Activated CD4-positive, alpha-beta memory T cell treated with anti-CD3 and anti-CD28 coated beads for 36 hours (primary cell): ENCODE measurements at places on chromosomes 16 and 17.

GRCh38 chr17:40506786-40507185 lies 5.4 kb upstream of the TNS4 start:
- no peak for DNase-seq
- H3K4me1 ChIP-seq = no peaks in the 10 kb centered on the region
- H3K27me3 ChIP-seq = no peaks in the 10 kb centered on the region
- no peaks in the 10 kb centered on the region for H3K36me3 ChIP-seq

- peaks cover 26% of the 10 kb centered on the region for H3K36me3 ChIP-seq
- H3K4me1 ChIP-seq = peaks cover 18% of the 10 kb centered on the region
- no peaks in the 10 kb centered on the region for H3K27me3 ChIP-seq
- no peak overlapping the region for H3K27ac ChIP-seq
Measured at GRCh38 chr17:46044286-46044928, 45.4 kb downstream of the STH start.

GRCh38 chr16:49466881-49467280 lies 93.3 kb downstream of the C16orf78 start:
- H3K4me1 ChIP-seq = peaks cover 27% of the 10 kb centered on the region
- no peaks in the 10 kb centered on the region for H3K27me3 ChIP-seq
- DNase-seq = no peak
- no peak overlapping the region for H3K4me3 ChIP-seq
- H3K36me3 ChIP-seq = no peaks in the 10 kb centered on the region

DNA sequence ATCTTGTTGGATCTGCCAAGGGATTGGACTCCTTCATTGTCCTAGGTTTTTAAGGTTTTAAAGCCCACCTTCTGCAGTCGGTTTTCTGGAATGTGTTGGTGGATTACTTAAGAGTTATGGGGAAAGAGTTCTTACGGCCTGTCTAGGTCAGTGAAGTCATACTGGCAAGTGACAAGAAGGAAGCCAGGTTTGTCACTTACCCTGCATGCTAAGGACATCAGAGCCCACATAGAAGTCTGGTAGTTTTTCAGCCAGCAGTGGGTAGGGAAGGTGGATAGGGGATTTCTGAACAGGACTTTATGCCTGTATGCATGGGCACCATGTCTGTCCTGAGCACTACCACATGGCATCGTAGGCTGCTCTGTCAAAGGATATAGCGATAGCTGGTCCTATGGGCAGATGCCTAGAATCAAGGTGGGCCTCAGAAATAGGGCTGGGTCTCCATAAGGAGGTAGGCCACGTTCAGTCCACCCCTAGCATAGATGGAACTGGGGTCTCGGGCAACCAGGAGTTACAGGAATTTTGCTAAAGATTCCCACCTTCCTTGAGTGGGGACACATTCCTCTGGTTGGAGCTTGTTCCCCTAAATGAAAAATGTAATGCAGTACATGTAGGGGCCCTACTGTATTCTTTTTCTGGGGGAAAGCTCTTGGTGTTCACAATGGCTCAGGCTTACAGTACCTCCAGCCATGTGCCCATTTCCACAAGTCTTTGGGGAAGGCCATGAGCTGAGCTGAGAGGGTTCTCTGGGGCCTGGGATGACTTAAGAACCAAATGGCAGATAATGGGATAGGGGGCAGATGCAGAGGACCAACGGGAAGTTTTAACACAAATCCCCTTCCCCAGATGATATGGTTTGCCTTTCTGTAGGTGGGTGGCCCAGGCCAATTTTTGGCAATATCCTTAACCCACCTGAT lies 27.5 kb downstream of the TRPV2 start:
- H3K27ac ChIP-seq = peak overlapping the region; percentile 97
- peaks cover 61% of the 10 kb centered on the region for H3K4me1 ChIP-seq
- H3K4me3 ChIP-seq = peak overlapping the region; percentile 96
- peaks cover 67% of the 10 kb centered on the region for H3K36me3 ChIP-seq
- no peak for DNase-seq

DNA sequence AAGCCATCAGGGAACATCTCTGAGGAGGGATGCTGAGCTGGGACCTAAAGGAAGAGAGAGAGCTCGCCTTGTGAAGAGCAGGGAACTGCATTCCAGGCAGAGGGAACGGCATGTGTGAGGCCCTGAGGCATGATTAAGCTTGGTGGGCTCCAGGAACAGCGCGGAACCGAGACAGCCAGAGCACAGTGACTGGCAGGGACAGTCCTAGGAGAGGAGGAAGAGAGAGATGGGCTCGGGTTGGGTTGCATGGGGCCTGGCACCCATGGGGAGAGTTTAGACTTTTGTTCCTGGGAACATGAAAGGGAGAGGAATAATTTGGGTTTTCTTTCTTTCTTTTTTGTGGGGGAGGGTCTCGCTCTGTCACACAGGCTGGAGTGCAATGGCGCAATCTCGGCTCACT lies 39.2 kb upstream of the CPNE2 start:
- H3K27me3 ChIP-seq = no peaks in the 10 kb centered on the region
- peaks cover 35% of the 10 kb centered on the region for H3K4me1 ChIP-seq
- no peak for DNase-seq
- peaks cover 60% of the 10 kb centered on the region for H3K36me3 ChIP-seq
- H3K27ac ChIP-seq = peak overlapping the region; percentile 54
- H3K4me3 ChIP-seq = no peak overlapping the region

- H3K36me3 ChIP-seq = no peaks in the 10 kb centered on the region
- H3K27me3 ChIP-seq = no peaks in the 10 kb centered on the region
- no peak for DNase-seq
- no peaks in the 10 kb centered on the region for H3K4me1 ChIP-seq
- H3K4me3 ChIP-seq = no peak overlapping the region
Measured at GRCh38 chr16:72609933-72610332, 438.0 kb upstream of the PMFBP1 start.

DNA sequence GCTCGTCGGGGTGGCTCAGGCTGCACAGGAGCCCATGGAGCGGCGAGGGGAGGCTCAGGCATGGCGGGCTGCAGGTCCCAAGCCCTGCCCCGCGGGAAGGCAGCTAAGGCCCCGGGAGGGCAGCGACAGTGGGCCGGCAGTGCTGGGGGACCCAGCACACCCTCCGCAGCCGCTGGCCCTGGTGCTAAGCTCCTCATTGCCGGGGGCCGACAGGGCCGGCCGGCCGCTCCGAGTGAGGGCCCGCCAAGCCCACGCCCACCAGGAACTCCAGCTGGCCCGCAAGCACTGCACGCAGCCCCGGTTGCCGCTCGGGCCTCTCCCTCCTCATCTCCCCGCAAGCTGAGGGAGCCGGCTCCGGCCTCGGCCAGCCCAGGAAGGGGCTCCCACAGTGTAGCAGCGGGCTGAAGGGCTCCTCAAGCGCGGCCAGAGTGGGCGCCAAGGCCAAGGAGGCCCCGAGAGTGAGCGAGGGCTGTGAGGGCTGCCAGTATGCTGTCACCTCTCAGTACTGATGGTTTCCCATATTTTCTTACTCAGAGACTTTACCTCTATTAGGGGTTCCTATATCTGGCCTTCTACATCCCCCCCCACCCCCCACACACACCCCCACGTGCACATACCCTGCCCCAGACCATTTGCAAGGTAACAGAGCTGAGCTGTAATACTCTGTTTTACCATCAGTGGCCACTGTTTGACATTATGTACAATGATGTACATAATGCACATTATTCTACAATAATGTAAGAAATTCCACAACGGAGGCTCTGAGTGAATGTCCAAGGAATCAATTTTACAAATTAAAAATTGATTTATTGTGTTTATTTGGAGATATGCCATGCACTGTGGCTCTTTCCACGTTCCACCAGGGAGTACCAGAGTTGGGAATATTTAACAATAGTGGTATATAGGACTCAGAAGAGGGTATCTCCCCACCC lies 3.7 kb upstream of the VAT1L start:
- no peaks in the 10 kb centered on the region for H3K36me3 ChIP-seq
- H3K4me1 ChIP-seq = peaks cover 12% of the 10 kb centered on the region
- no peak overlapping the region for H3K4me3 ChIP-seq
- no peak overlapping the region for H3K27ac ChIP-seq

- peak; percentile 70 for DNase-seq
- H3K27ac ChIP-seq = no peak overlapping the region
- H3K4me3 ChIP-seq = no peak overlapping the region
Measured at GRCh38 chr17:7354262-7354843, 603 bp upstream of the TMEM95 start.

DNA sequence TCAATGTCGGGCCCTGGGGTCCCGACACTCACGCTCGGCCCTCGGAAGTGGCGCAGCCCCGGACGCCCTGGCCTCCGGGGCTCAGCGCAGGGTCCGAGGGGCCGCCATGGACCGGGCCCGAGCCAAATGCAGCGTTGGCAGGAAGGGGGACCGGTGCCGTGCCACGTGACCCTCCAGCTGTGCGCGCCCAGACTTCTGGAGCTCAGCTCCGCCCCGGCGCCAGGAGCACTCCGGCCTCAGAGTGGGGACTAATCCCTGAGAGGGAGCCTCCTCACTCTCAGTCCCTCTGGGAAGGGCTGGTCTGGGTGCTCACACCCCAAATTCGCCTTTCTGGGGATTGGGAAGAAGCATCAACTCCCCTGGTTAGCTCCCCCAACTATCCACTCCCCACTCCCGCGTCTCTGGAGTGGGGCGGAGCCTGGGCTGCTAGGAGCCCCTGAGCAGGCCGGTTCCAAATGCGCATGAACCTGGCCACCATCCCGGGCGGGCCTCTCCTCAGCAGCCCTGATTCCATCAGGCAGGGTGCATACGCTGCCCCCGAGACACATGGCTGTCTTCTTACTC lies at the start of gene B3GNT9:
Gene B3GNT9 (minus strand): TSS at position 166 of the 564 bp plus-strand sequence. CDS start 513 bp downstream, outside the sequence.
- H3K4me1 ChIP-seq = peaks cover 29% of the 10 kb centered on the region
- DNase-seq = peak; percentile 65
- peaks cover 26% of the 10 kb centered on the region for H3K36me3 ChIP-seq
- H3K4me3 ChIP-seq = peak within 1 kb of the TSS; percentile 68

- H3K27ac ChIP-seq = peak overlapping the region; percentile 74
- no peaks in the 10 kb centered on the region for H3K27me3 ChIP-seq
- H3K4me3 ChIP-seq = peak overlapping the region; percentile 27
- no peak for DNase-seq
Measured at GRCh38 chr17:47654991-47655390, 5.3 kb downstream of the KPNB1 start.

DNA sequence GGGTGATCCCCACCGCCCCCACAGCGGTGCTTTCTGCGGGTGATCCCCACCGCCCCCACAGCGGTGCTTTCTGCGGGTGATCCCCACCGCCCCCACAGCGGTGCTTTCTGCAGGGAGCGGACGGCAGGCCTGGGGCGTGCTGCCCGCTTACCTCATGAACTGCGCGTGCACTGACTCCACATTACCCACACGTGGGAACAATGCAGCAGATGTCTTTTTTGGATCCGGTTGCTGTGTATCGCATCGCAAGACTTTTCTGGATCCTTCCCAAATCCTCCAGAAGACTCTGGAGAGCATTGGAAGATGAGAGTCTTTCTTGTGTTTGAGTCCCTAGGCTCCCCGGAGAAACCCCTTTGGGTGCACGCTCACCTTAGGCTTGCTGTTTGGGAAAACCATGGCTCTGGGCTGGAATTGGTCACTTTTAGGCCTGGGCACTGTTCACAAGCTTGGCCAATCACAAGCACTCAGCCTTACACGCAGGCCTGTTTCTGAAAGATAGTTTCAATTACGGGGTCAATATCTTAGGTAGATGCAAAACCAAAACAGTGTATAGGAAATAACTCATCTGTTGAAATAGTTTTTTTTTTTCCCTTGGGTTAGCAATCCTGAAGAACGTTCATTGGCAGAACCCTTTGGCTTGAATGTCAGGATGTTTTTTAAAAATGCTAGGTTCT lies 201.8 kb downstream of the RPTOR start:
- peak; percentile 36 for DNase-seq
- H3K4me1 ChIP-seq = peaks cover 32% of the 10 kb centered on the region
- peaks cover 2% of the 10 kb centered on the region for H3K36me3 ChIP-seq
- H3K27ac ChIP-seq = peak overlapping the region; percentile 42
- no peaks in the 10 kb centered on the region for H3K27me3 ChIP-seq

GRCh38 chr16:26550111-26550610 lies 516.6 kb upstream of the C16orf82 start:
- no peaks in the 10 kb centered on the region for H3K4me1 ChIP-seq
- H3K27ac ChIP-seq = no peak overlapping the region
- H3K36me3 ChIP-seq = no peaks in the 10 kb centered on the region
- no peak overlapping the region for H3K4me3 ChIP-seq
- peaks cover under 1% of the 10 kb centered on the region for H3K27me3 ChIP-seq
- DNase-seq = no peak

DNA sequence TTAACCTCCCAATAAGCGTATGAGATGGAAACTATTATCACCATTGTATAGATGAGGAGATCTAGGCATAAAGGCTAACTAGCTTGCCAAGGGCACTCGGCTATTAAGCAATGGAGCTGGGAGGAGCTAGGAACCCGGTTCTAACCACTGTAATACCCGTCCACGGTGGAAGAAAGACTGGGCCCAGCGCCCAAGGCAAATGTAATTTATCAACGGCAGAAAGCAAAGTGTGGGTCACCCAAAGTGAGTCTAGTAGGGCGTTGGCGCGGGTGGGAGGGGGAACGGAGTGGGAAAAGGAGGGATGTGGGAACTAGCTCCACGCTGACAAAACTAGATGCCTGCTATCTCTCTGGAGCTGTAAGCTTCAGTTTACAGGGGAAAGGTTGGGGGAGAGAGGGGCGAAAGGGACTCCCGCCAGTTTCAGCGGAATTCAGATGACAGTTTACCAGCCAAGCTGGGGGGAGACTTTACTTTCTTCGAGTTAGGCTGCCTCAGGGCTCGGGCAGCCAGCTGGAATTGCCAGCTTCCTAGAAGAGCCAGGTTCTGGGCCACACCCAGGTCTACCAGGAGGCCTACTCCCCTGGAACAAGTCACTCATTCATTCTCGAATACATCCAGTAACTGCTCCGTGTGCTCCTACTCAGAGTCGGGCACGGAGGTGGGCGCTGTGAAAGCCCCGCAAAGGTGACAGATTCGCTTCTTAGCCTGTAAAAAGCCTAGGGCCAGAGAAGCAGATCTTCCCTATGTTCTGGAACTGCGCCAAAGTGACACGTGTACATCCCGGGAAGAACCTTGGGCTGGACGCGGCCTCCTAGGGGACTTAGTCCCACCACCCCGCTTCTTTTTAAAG lies 837 bp downstream of the LRRC59 start:
- H3K36me3 ChIP-seq = peaks cover 30% of the 10 kb centered on the region
- no peaks in the 10 kb centered on the region for H3K27me3 ChIP-seq
- peak overlapping the region; percentile 94 for H3K4me3 ChIP-seq
- DNase-seq = peak; percentile 38
- H3K4me1 ChIP-seq = peaks cover 27% of the 10 kb centered on the region
- peak overlapping the region; percentile 82 for H3K27ac ChIP-seq

DNA sequence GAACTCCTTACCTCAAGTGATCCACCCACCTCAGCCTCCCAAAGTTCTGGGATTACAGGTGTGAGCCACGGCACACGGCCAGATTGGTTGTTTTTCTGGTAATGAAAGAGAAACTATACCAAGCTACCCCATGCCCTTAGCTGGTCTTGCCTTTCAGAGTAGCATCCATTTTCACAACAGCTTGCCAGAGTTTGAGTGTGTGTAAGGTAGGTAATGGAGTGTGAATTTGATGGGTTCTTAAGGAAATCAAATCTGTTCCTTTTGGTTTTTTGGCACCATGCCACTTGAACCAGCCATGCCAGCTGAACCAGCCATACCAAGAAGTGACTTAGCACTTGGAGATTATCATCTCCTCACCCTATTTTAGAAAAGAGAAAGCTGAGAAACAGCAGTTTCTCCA lies 5.1 kb downstream of the CALCOCO2 start:
- no peak overlapping the region for H3K4me3 ChIP-seq
- H3K27ac ChIP-seq = no peak overlapping the region
- peaks cover 3% of the 10 kb centered on the region for H3K36me3 ChIP-seq
- DNase-seq = peak; percentile 17
- peaks cover 3% of the 10 kb centered on the region for H3K27me3 ChIP-seq

- peaks cover 16% of the 10 kb centered on the region for H3K36me3 ChIP-seq
- no peak overlapping the region for H3K4me3 ChIP-seq
- no peaks in the 10 kb centered on the region for H3K4me1 ChIP-seq
- DNase-seq = no peak
- no peaks in the 10 kb centered on the region for H3K27me3 ChIP-seq
Measured at GRCh38 chr17:8875957-8876356, 8.5 kb upstream of the PIK3R6 start.
